ENCODE measurements at places on chromosomes 1 and 21. TPM values are rescaled to one million over a fixed set of nuclear protein-coding genes. Genes with fewer than 3 reads are reported as not detected.

PLEKHO1 gene
- polyA plus RNA-seq: 48.3 TPM

PAQR7 gene
- polyA plus RNA-seq: 38.4 TPM

TEX38 gene
- polyA plus RNA-seq: 0.64 TPM

PYCR2 gene
- 50.0 TPM for polyA plus RNA-seq

- no peak for DNase-seq
Observed at GRCh38 chr1:183761871-183762270, 43.0 kb upstream of the RGL1 start.

DNA sequence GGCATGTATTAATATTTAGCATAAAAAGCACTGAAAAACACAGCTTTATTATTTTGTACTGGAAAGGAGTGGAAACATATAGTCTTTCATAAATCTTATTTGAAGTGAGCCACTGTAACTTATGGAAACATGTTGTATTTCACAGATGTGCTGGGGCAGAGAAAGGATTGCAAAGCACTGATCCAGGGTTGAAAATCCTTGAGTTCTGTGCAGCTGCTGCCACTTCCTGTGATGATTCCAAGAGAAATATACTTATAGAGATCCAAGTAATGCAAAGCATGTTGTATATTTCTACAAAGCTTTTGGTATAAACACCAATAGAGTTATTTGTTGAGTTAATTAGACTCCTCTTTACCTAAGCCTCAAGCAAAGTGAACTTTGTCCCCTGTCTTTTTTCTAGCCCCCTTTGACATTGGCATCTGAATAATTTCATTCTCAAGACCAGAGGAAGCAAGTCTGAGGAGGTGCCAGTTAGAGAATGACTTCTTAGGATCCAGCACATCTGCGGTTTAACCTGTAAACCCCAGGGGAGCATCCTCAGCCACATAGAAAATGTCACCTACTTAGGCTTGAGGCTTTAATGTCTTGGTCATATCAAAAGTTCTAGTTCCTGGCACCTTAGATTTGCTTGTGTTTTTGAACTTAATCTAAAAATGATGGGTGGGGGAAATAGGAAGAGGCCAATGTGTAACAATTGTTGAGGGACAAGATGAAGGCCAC is 173.3 kb downstream of the FASLG start:
- no peak for DNase-seq

- DNase-seq: no peak
Observed at GRCh38 chr1:182301467-182302198, 90.0 kb downstream of the GLUL start.

DNA sequence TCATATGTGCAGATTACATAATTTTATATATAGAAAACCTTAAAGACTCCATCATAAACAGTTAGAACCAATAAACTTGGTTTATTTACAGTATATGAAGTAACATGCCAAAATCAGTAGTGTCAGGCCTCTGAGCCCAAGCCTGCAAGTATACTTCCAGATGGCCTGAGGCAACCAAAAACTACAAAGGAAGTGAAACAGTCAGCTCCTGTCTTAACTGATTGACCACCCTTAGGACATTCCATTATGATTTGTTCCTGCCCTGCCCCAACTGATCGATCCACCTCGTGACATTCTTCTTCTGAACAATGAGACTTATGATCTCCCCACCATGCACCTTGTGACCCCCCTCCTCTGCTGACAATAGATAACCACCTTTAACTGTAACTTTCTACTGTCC is 630.3 kb downstream of the AMY1C start:
- DNase-seq: no peak
